ENCODE measurements at places on chromosomes 3 and 15.
A peak's percentile ranks its signal among the peaks of the same experiment; 100 is the strongest.

DNA sequence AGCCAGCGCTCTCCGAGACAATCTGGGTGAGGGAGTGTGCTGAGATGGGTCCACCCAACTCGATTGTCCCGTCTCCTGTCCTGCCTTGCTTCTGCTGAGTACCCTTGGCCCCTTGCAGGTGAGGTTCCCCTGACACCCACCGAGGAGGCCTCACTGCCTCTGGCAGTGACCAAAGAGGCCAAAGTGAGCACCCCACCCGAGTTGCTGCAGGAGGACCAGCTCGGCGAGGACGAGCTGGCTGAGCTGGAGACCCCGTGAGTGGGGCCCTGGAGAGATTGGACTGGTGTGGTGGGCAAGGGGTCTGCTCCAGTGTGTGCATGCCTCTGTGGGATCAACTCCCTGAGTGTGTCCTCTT, 23.6 kb downstream of the NBEAL2 start:
- no peak for DNase-seq

GRCh38 chr15:75732177-75732808, 19.6 kb upstream of the CSPG4 start:
- DNase-seq = no peak

DNA sequence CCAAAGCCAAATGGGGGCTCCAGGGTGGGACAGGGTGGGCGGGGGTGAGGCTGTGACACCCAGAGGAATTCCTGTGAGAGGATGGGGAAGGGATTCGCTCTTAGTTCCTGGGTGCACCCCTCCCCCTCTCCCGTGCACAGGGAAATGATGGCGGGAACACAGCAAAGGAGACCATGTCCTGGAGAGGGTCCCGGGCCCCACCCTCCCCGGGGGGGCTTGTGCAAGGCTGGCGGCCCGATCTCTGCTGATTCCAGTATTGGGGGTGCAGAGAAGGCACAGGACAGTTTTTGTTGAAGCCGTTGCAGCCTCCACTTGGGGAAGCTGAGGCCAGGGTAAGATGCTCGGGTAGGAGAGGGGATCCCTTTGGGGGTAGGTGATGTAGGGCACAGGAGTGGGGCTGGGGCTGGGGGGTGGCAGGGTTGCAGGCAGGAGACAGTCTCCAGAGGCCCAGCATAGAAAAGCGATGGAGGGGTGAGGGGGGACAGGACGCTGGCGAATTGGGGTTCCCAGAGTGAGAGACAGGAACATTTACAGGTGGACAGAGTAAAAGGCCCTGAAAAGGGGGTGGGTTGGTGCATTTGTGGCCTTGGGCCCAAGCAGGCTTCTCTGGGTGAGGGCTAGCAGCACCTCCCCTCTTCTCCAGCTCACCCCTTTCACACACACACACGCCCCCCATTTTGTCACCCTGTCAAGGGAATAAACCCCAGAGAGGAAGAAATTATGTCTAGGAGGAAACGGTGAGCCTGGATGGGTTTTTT, 38.5 kb downstream of the HMCES start:
- DNase-seq = no peak

DNA sequence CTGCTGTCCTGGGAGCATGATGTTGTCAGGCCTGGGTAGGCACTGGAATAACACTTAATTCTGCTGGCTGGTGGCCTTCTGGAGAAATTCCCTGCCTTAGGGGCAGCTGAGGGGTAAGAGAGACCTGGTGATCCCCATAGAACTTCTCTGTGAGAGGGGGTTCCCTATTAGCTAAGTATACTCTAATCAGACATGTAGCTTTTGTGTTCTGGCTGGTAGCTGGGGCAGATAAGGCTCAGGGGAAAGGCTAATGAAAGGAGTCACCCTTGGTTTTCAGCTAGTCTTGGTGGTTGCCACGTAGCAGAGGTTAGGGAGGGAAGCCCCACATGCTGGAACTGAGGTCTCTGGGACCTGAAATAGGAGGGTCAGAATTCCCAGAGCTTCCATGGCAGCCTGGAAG, 952 bp upstream of the HDDC3 start:
- no peak for DNase-seq

- peak; percentile 81 for DNase-seq
Observed at GRCh38 chr3:73624017-73624820, 522 bp downstream of the PDZRN3 start.

DNA sequence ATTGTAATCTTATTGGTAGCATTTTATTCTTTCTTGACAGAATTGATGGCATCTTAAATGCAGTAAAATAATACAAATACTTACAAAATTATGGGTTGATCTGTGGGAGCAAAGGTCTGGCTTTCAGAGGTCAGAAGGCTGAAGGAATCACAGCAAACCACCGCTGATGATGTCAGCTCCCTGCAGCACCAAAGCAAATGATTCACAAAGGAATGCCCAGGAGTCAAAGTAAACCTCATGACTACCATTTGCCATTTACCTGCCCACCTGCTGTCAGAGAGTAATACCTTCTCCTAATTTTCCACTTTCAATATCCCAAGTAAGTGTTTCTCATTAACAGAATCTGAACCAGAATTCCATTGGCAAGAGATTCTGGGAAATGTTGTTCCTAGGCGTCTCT, 46.1 kb downstream of the CPA3 start:
- DNase-seq = no peak

- DNase-seq = no peak
Observed at GRCh38 chr15:33392453-33392852, 81.7 kb downstream of the RYR3 start.

All from T47D (cell line).